HAP-1 (cell line): ENCODE measurements at places on chromosomes 12 and 14.

DNA sequence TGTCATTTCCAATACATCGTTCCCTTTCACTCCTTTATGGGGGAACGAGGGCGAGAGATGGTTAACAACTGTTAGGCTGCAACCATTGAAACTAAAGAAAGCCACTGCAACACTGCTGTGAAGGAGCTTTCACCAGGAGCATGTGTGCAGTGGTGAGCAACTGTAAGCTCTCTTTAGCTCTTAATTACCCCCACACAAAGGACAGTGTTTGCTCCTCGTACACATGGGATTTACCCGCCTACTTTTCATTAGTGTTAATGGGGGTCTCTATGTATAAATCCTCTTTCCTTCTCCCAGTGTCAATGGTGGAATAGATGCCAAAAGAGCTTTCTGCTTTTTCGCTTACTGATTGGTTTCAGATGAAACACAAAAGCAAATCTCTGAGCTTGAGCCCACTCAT lies 343.1 kb downstream of the FLRT2 start:
- peak; percentile 10 for DNase-seq

DNA sequence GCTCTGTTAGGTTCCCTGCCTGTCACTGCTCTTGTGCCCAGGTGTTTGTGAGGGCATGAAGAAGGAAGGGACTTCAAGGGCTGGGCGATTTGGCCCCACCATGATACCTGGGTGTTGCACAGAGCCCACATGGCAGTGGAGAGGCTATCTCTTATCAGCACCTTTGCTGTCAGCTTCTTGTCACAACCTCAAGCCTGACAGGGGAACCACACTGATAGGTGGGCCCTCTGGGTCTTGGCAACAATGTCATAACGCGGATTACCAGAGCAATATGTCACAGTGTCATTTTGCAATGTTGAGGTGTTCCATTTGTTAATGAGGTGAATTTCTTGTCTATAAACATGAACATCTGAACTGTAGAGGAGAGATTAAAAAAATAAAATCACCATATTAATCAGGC lies 22.9 kb upstream of the CACNA1C start:
- no peak for DNase-seq

DNA sequence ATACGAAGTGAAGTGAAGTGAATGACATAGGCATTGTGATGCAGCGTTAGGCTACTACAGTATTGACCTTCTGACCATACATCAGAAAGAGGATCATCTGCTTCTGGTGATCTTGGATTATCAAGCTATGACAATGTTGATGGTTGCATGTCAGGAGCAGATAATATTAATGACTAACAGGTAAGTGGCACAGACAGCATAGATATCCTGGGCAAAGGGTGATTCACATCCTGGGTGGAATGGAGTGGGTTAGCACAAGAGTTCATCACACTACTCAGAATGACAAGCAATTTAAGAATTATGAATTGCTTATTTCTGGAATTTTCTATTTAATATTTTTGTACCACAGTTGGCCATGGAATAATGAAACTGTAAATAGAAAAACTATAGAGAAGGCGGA lies 397.9 kb upstream of the ATP2B1 start:
- DNase-seq, result no peak

DNA sequence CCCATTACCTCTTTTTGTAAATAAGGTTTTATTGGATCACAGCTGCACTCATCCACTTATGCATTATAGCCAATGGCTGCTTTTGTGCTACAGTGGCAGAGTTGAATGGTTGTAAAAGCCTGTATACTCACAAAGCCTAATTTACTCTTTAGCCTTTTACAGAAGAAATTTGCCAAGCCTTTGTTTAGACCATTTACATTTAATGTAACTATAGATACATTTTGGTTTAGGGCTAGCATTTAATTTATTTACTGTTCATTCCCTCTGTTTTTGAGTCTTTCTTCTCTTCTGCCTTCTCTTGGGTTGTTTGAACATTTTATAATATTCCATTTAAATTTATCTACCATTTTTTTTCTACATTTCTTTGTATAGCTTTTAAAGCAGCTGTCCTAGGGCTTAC lies 217.1 kb upstream of the AMIGO2 start:
- DNase-seq, result no peak

- no peak for DNase-seq
These were observed 13.1 kb upstream of the POC1B start for GRCh38 chr12:89538897-89539296.

GRCh38 chr12:15336768-15337553 lies 14.7 kb downstream of the PTPRO start:
- DNase-seq, result no peak

GRCh38 chr12:6394398-6394797 lies 10.4 kb downstream of the LTBR start:
- DNase-seq, result no peak

DNA sequence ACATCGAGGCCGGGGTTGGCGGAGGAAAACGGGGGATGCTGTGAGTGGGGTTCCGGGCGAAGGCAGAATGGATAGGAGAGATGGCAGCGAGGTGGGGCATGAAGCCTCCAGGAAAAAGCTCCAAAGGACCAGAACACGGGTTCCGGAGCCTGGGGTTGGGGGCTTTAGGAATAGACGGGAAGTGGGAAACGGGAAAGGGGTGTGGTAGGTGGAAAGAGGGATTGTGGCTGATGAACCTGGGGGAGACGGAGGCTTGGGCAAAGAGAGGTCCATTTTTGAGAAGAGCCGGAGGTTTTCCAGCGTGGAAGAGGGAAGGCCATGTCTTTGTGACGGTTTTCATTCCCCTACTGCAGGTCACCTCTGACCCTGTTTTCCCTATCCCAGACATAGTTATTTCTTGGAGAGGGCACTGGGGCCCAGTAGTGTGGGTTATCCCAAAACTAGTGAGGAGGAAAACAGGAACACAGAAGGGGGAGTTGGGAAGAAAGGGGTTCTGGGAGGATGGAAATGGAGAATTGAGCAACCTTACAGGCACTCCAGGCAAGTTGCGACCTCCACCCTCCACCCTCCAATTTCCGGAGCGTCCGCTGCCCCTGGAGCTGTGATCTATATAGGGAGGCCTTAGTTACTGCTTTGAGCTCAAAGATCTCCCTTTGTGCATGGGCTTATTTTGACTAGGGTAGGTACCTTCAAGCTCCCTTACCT lies 1.1 kb downstream of the ATN1 start:
- no peak for DNase-seq

GRCh38 chr12:2805143-2805520 lies 7.3 kb upstream of the ITFG2 start:
- no peak for DNase-seq

- peak; percentile 98 for DNase-seq
These were observed 966 bp downstream of the BICD1 start for GRCh38 chr12:32107359-32108267.

GRCh38 chr12:2284321-2284813 lies 231.6 kb downstream of the CACNA1C start:
- DNase-seq, result no peak

GRCh38 chr14:39548358-39548757 lies 116.1 kb upstream of the FBXO33 start:
- DNase-seq, result no peak

GRCh38 chr14:68937471-68938270 lies 41.4 kb downstream of the ACTN1 start:
- DNase-seq, result no peak

- DNase-seq, result no peak
These were observed 44.5 kb downstream of the PSMA6 start for GRCh38 chr14:35336494-35337268.

- no peak for DNase-seq
These were observed 28.3 kb downstream of the DEGS2 start for GRCh38 chr14:100131181-100131580.

GRCh38 chr12:104721039-104721405 lies 237.1 kb downstream of the SLC41A2 start:
- DNase-seq, result no peak

- DNase-seq, result no peak
These were observed 197.8 kb downstream of the SOX5 start for GRCh38 chr12:23751641-23752040.

DNA sequence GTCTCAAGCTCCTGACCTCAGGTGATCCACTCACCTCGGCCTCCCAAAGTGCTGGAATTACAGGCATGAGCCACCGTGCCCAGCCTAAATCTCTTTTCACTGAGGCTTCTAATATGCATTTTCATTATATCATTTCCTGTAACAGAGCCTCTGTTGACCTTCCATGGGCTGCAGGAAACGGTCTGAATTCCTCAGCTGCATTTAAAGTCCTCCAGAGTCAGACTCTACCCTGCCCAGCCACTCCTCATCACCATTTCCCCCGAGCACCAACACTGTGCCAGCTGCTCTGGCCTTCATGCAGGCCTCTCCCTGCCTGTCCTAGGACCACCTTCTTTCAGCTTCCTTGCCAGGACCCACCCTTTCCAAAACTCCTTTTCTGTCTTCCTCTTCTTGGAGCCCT lies 9.8 kb upstream of the NFKBIA start:
- DNase-seq, result no peak

DNA sequence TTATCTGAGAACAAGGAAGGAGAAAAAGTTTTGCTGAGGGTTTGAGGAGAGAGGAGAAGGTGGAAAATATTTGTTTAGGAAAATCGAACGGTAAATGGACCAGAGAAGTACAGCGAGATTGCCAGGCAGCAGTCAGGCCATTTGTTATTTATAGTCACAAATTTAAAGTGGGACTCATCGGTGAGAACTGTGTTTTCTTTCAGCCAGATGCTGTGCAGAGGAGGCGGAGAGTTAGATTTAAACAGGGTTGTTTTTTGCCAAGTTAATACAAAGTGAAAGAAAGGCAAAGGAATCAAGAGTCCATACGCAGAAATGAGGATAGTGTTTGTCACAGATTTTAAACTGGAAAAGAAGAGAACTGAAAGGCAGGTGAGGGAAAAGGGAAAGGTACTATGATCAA lies 200.6 kb upstream of the CNOT2 start:
- DNase-seq, result no peak

GRCh38 chr12:76916170-76916540 lies 37.3 kb upstream of the CSRP2 start:
- DNase-seq, result no peak

DNA sequence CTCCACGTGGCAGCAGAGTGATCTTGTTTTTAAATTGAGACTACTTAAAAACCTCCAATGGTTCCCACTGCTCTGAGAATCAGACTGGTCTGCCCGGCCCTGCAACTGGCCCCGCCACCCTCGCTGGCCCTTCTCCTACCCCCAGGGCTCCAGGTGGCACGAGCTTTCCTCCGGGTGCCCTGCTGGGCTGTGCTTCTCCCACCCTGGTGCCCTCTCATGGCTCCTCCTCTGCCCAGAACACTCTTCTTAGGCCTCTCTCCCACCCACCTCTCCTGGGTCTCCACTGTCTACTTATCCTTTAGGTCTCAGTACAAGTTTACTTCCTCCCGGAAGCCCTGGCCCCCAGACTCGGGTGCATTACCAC lies 26.5 kb downstream of the CCDC92 start:
- no peak for DNase-seq

GRCh38 chr14:66070542-66071319 lies 415.4 kb upstream of the CCDC196 start:
- DNase-seq, result peak; percentile 49

DNA sequence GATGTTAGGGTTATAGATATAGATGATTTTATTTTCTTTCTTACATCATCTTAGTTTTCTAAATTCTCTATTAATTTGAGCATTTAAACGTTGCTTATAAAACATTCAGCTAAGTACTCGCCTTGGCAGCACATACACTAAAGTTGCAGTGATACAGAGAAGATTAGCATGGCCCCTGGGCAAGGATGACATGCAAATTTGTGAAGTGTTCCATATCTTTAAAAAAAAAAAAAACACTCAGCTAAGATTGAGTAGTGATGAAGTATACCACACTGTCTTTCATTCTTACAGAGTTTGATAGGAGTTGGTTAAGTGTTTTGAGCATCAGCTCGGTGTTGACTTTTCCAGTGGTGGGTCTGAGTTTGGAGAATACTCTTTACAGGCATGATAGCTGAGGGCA lies 72.3 kb downstream of the FRMD6 start:
- no peak for DNase-seq

DNA sequence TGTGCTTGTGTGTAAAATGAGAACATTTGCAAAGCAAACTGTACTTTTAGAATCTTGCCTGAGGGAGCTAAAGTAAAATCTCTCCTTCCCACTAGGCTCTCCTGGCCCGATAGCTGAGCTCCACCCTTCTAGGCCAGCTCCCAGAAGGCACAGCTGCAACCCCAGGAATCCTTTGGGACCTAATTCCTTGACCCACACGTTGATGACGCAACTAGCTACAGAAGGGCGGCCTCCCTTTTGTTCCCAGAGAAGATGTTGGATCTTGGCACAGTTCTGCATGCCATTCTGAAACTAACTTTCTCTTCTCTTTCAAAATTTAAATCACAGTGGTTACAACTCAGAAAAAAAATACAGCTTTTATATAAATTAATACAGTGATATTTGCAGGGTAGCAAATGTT lies 268.1 kb downstream of the EGLN3 start:
- no peak for DNase-seq

DNA sequence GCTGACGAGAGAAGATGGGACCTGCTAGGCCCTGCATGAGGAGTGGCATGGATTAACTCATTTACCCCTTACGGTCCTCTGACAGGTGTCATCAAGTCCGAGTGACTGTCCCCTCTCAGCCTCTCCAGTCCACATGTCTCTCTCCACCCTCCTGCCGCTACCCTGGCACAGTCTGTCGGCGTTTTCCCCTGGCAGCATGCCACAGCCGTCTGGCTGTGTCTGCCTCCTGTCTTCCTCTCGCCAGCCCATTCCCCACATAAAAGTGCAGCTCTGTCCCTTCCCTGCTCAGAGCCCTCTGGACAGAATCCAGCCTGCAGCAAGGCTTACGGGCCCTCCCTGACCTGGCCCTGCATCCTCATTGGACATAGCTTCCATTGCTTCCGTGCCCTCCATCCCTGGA lies 45.6 kb downstream of the UBE3B start:
- no peak for DNase-seq

DNA sequence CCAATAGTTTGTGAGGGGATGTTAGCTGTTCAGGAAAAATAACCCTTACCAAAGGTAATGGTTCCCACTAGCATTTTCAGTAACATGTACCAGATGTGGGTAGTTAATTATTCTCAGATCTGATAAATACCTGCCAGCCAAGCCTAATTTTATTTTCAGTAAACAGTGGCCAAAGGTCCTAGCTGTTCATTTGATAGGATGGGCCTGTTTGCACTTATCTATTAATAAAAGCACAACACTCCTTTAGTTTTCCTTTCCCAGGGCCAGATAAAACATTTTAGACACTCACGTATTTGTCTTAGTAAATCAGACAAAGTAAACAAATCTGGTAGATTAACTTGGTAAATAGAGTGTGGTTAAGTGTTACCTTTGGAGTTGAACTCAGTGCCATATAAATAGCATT lies 345.1 kb downstream of the RAD51B start:
- no peak for DNase-seq

- no peak for DNase-seq
These were observed 34.1 kb upstream of the KLHDC2 start for GRCh38 chr14:49733836-49734235.
